Hippocampal formation (tissue), 2 donors: ENCODE measurements at places on chromosomes 3 and 15.

DNA sequence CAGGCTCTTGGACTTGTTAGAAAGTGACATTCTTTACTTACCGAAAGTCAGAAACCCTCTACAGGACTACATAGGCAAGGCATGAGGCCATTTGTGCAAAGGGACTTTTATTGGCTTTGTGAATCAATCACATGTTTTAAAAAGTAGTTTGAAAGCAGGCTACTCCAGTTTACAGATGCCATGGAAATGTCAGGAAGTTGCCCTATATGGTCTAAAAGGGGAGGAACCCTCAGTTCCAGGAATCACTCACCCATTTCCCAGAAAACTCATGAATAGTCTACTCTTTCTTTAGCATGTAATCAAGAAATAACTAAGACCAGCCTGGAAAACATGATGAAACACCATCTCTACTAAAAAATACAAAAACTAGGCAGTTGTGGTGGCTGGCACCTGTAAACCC, 51.0 kb upstream of the MKRN3 start:
- DNase-seq, result no peak

DNA sequence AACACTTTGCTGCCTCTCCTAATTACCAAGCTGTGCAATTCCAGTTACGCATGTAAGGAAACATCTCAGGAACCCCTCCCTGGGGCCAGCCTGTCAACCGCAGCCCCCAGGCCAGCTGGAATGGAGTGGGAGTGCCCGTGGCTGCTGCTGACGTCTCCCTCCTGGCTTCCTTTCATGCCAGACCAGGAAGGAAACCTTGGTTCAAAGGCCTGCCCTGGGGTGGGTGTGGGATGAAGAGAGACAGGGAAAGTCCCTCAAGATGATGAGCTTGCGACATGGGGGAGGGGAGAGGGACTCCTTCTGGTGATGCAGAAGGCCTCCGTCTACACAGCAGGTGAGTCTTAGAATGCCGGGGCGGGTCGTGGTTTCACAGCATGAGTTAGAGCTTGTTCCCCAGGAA, 11.4 kb upstream of the CYP11A1 start:
- no peak for DNase-seq

DNA sequence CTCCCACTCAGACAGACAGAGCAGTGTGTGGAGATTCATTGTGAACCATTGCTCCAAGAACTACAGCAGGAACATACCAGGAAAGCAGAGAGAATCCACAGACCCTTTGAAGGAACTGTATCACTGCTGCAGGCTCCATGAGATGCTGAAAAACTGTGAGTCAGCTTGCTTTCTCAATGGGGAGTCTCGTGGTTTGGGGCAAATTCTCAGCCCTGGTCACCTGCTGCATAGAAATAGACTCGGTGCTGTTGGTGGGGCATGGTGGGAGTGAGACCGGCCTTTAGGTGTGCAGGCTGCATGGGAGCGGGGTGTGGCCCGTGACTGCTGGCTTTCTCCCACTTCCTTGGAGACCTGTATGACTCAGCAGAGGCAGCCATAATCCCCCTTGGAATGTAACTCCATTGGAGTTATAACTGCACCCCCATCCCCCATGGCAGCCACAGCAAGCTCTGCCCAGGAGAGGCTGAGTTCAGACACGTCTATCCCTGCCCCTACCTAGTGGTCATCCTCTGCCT, 35.6 kb downstream of the ALCAM start:
- DNase-seq, result no peak

DNA sequence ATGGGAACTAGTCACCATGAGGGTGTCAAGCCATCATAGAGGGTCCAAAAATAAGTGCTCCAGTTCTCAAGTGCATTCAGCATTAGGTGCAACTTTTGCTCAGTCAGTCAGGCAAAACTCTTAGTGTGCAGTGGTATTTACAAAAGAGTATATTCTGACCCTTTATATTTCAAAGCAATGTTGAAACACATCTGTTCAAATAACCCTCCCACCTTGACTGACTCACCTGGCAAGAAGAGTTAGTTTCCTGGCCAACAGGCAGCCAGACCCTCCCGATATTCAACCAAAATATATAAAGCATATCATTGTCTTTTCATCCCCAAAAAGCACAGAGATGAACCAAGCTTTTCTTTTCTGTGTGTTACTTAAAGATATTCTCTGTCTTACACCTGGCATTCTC, 7.6 kb upstream of the COL8A1 start:
- no peak for DNase-seq

GRCh38 chr15:84752700-84753099, 4.3 kb downstream of the ZNF592 start:
- no peak for DNase-seq

GRCh38 chr3:56761887-56762651, 39.7 kb downstream of the ARHGEF3 start:
- no peak for DNase-seq

GRCh38 chr3:134613006-134613520, 37.8 kb downstream of the KY start:
- DNase-seq, result no peak

DNA sequence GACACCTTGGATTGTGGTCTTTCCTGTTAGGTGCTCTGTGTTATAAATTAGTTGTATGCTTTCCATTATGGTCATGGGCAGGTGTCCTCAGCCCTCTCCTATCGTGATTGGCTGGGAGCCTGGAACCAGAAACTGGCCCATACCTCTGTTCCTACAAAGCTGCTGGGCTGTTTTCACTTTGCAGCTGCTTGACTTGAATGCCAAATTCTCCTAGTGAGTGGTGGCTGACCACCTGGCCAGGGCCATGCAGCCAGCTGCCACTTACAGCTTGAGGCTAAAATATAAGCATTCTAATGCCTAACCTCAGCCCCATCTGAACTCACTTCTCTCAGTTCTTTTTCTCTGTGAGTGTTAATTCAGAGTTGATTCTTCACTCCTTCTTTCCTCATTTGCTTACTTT, 239.3 kb upstream of the GBE1 start:
- no peak for DNase-seq

DNA sequence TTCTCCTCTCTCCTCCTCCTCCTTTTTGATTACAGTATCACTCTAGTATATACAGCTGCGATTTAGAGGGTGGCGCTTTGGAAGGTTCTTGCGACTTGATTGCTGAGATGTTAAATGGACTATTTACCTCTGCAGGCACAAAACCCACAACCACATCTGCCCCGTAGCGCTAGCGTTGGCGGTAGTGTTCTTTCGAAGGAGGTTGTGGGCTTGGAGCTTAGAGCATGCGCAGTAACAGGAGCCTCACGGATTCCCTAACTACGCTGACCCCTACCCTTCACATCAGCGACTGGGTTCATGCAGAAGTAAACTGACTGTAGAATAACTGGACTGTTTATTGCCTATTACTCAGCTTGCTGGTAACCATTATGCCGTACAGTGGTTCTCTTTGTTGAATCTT, 58.0 kb downstream of the CGGBP1 start:
- no peak for DNase-seq

DNA sequence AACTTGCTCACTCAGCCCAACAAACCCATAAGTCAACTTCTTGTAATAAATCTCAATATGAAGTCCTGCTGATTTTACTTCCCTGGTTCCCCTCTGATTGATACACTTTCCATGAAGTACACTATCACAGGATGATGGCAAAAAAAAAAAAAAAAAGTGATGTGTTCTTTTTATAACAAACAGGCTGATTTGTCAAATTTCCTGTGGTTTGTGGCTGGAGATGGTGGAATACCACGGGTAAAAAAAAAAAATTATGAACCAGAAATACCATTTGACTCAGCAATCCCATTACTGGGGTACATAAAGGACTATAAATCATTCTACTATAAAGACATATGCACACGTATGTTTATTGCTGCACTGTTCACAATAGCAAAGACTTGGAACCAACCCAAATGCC, 10.7 kb upstream of the SERPINI2 start:
- no peak for DNase-seq

DNA sequence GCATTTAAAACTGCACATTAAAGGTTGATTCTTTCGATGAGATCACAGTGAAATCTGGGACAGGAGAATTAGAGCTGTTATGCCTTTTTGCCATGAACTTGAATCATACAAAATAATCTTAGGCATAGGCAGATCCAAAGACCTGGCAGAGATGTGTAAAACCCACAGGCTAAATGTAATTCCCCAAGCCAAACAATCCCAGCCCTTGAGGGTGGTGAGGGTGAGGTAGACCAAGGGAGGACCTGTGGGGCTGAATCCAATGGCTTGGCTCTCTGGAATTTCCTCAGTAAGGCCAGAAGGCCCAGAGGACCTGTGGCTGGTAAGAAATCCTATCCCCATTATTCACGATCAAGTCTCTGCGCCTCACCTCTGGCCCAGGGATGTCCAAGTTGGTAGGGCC, 80.5 kb upstream of the MEX3B start:
- no peak for DNase-seq

DNA sequence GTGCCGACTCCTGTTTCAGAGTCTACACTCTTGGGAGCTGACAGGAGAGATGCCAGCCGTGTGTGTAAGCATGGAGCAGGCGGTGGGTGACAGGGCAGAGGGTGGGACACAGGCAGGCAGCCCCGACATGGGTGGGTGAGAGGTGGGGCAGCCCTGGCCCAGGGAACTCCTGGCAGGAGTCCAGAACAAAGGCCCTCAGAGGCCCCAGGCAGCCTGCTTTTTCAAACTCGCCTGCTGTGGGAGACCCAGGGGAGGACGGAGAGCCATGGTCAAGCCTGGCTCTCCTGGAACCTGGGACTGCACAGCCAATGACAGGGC, 29.3 kb upstream of the SLC41A3 start:
- no peak for DNase-seq

- DNase-seq, result no peak
Observed at GRCh38 chr15:41669701-41670100, 9.5 kb downstream of the MGA start.

- DNase-seq, result no peak
Observed at GRCh38 chr3:55648591-55649318, 161.6 kb upstream of the WNT5A start.

- no peak for DNase-seq
Observed at GRCh38 chr3:79414806-79415205, 353.0 kb downstream of the ROBO1 start.

DNA sequence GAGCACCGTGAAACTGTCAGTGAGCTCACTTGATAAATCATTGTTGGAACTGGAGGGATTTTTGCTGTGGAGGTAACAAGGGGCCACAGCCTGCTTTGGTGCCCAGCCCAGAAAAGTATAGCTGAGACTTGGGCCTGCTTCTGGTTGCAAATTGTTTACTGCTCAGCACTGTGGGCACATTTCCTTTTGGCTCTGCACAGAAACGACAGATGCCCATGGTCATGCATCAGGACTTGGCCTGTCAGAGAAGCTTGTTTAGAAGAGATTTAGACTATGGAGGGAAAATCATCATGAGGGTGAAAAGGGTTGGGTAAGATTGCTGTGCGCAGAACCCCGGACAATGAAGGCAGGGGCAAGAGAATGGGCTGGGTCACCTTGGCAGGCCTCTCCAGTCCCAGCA, 286.1 kb upstream of the CTNNB1 start:
- DNase-seq, result no peak
